ENCODE measurements at places on chromosomes 3 and 15. TPM values are rescaled to one million over a fixed set of nuclear protein-coding genes. Genes with fewer than 3 reads are reported as not detected.
A peak's percentile ranks its signal among the peaks of the same experiment; 100 is the strongest.

DNA sequence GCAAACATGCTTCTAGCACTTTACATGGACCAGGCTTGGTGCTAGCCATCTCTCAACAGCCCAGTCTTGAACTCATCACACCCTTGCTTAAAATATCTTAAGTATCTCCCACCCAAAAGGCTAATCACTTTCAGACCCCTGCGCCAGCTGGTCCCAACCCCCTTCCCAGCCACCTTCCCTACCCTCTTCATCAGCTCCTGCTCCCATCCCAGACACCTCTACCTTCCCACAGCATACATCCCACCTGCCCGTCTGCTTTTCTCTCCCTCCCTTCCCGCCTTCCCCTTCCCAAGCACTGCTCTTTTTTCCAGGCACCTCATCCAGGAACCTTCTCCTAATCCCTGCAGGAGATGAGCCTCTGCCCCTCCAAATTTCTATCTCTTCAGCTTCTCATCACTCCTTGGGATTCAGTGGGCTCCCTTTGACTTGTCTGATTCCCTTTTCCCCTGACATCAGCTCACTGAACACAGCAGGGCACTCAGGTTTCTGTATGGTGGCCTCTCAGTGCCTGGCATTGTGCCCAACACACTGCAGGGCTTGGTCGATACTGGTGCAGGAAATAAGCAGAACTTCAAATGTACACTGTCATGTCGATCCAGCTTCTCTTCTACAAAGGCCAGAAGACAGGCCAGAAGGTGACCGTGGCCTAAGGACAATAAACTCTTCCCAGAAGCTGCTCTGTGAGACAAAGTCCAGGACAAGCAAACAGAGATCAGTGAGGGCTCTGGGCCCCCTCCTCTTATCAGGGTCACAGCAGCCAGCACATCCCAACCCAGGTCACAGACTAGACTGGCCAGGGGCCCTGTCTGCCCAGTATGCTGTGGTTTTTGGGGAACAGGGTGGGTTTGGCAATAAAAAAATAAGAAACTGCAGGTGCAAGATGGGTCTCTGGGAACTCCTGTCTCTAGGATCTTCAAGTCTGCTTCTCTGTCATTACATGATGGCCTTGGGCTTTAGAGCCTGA lies 2.2 kb upstream of the ITIH1 start:
- no peak for DNase-seq

Gene LRRC31
- total RNA-seq = not detected

DNA sequence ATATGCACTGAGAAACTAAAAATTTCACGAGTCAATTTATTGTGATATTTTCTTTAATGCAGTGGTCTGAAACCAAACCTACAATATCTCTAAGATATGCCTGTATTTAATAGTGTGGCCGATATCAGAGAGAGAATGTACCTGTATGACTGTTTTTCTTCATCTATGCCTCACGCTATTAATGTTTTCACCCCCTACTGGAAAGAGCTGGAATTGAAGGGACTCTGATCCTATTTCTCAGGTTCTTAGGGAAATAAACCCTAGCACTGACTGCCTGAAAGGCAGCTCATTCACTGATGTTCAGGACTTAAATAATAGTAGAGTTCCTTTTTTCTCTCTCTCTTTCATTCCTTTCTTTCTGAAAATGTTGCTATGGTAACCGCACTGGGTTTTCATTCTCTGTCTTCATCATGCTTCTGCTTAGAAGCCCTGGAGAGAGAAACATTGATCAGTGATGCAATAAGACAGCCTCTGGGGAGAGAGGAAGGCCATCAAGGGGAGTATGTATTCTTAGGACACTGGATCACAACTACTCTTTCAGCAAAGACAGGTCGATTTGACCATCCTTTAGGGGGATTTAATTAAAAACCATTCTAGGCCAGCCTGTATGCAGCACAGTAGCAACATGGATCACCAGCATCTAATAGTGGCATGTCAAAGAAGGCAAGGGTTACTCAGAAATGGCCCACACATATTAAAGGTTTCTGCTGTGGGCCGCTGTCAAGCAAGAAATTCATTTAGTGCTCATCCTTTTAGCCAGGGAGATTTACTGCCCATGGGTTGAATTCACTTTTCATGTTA lies 1135.7 kb downstream of the IGSF11 start:
- no peak for DNase-seq

DNA sequence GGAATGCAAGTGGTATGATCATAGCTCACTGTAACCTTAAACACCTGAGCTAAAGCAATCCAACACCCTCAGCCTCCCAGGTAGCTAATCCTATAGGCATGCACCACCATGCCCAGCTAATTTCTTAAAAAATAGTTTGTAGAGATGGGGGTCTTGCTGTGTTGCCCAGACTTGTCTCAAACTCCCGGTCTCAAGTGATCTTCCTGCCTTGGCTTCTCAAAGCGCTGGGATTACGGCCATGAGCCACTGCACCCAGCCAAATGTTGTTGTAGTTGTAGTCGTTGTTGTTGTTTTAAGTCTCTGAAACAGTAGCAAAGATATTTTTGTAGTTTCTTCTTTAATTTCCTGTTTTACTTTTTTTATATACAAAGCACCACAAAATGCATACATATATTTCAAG lies 616.6 kb downstream of the NAALADL2 start:
- no peak for DNase-seq

Gene MOBP
- not detected for total RNA-seq

- DNase-seq = no peak
Measured at GRCh38 chr15:60804986-60805949, 326.3 kb upstream of the ICE2 start.

DNA sequence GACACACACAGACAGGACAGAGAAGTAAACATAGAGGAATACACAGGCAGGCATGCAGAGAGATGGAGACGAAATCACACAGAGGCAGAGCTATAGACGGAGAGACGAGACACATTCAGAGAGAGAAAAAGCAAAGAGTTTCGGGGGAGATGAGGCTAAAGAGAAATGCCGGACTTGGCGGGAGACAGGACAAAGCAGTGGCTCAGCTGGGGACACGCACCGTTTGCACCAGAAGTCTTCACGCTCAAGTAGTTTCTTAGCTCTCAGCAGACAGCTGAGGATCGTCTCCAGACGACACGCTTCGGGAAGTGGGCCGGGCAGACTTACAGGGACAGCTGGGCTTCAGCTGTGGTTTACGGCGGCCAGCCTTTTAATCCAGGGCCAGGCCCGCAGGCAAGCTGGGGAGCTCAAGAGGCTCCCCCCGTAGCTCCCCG lies 56.2 kb upstream of the DLG1 start:
- DNase-seq = no peak

DNA sequence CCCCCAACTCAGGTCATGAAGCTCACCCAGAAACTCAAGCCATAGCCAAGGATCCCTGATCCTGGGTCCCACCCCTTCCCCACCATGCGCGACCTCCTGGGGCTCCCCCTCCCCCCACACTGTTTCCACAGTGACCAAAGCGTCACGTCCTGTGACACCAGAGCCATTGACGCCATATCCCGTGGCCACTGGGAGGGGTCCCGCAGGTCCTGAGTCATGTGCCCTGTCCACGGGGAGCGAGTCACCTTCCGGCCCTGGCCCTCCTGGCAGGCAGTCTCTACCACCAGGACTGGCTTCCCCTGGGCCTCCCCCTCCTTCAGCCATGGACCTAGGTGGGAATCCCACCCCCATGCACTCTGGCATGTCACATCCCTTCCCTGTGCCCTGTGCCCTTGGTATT lies 15.6 kb downstream of the SEMA3F start:
- DNase-seq = no peak

Gene MAN2C1
- total RNA-seq = 247 TPM

DNA sequence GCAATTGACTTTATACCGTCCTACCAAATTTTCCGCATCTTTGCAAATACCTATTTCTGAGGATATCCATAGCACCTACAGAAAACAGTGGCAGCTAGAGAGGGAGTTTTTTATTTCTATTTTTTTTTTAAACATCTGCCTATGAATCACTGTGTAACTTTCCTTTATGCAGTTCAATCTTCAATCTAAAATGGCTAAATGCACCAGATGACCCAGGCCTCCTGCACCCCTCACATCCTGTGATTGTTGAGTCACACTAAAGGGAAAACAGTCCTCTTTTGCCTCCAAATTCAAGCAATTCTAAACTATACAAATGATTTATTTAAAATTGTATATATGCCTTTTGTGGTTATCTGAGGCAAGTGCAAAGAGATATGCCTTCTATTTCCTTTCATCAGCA lies 20.1 kb upstream of the BCL6 start:
- DNase-seq = no peak

DNA sequence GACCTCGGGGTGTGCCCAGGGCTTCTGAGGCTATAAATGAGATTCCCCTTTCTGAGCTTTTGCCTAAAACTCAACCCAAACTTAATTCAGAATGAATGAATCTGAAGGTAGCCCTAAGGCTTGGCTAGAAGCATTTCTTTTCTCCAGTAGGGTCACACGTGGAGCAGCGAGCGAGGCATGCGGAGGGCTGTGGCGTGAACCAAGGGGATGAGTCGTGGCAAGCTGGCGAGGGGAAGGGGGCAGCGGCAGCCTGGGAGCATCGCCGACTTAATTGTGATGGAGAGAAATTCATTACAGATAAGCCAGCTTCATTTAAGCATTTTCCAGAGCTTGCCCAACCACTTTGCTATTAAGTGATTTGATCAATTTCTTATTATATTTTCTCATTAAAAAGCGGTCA lies 79.9 kb downstream of the CHSY1 start:
- no peak for DNase-seq

Gene CACNA2D3
- total RNA-seq = not detected

- no peak for DNase-seq
Measured at GRCh38 chr3:53604232-53604631, 109.8 kb downstream of the CACNA1D start.

DNA sequence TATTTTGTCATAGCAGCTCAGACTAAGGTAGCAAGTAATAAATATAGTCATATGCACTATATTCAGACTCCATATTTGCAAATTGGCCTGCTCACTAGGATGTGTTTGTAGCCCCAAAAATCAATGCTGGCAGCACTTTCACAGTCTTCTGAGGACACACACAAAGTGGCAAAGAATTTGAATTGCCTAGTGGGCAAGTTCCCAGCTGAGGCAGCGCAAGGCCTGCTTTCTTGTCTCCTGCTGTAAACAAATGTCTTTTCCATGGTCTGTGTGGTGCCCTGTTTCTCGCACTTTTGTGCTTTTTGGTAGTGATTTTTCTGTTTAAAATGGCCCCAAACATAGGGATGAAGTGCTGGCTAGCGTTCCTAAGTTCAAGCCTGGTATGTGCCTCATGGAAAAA lies 416.0 kb downstream of the OCA2 start:
- DNase-seq = no peak

Gene GABRR3
- total RNA-seq = not detected

DNA sequence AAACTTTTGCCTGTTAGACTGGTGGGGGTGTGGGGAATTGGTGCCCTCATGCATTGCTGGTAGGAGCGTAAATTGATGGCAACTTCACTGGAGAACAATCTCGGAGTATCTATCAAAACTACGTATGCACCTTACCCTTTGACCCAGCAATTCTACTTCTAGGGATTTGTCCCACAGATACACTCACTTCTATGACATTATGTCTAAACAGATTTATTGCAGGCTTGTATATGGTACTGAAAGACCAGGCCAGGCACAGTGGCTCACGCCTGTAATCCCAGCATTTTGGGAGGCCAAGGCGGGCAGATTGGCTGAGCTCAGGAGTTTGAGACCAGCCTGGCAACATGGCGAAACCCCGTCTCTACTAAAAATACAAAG lies 30.3 kb downstream of the PPCDC start:
- no peak for DNase-seq

DNA sequence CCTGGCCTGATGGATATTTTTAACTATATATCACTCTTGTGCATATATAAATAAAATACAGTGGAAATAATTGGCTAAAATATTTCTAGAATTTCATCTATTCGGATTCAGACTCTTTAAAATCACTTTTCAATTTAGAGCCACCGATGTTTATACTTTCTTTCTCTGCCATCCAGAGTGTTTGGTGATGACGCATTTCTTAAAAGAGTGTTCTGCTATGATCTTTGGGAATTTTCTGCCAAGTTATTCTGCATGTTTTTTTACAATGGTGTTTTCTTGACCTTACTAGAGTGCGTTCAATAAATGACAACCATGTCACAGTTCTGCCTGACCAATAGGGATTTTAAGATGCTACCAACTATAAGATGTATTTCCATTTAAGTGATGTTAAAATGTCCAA lies 30.2 kb downstream of the PPP2R3A start:
- DNase-seq = no peak

DNA sequence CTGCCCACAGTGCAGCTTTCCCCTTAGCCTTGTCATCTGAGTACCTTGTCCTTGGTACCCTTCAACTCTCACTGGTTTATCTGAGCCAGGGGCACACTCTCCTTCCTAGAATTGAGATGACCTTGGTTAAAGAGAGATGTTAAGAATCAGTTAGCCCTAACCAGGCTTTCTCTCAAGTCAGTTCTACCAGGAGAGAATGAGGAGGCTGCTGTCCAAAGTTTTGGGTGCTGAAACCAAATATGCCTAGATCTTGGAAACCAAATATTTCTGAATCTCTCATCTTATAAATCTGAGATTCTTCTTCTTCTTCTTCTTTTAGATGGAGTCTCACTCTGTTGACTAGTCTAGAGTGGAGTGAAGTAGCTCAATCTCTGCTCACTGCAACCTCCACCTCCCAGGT lies 12.0 kb upstream of the CTXND1 start:
- DNase-seq = no peak

GRCh38 chr3:53156368-53156834 lies 4.6 kb upstream of the PRKCD start:
- DNase-seq = no peak

- peak; percentile 55 for DNase-seq
Measured at GRCh38 chr3:42501681-42502428, 588 bp upstream of the VIPR1 start.

Gene ERICH6
- total RNA-seq = not detected

Gene AADACL2
- total RNA-seq = not detected

All from activated T-cell treated with anti-CD3 and anti-CD28 coated beads, Interleukin-2, amount 50 U/mL, for 4 hours (primary cell).